ENCODE measurements at places on chromosomes 1 and 21.

GRCh38 chr1:204265665-204266064 lies 51.9 kb upstream of the GOLT1A start:
- DNase-seq: no peak

GRCh38 chr1:38609166-38610025 lies 250.2 kb downstream of the RRAGC start:
- DNase-seq: no peak

- DNase-seq: no peak
Measured at GRCh38 chr1:67664048-67664447, 21.0 kb upstream of the GADD45A start.

GRCh38 chr1:243564814-243565213 lies 285.2 kb downstream of the AKT3 start:
- DNase-seq: no peak

- DNase-seq: no peak
Measured at GRCh38 chr1:231070758-231071444, 30.8 kb upstream of the FAM89A start.

GRCh38 chr1:212805767-212806166 lies 14.1 kb downstream of the TATDN3 start:
- no peak for DNase-seq

DNA sequence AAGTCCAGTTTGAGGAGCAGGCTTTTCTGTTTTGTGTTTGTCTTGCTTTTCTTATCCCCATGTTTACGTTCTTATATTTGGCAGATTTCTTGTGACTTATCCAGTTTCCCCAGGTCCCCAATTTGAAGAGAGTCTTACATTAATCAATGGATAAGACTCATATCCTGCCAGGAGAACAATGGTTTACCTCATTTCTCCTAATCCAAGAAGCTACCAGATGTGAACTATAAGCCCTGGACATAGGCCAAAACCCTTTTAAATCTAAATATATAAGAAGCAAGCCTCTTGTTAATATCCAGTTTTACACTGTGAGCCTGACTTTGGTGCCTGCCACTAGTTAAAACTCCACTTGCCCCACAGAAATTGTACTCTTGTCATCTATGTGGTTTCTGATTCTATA lies 15.1 kb upstream of the COP1 start:
- DNase-seq: no peak

DNA sequence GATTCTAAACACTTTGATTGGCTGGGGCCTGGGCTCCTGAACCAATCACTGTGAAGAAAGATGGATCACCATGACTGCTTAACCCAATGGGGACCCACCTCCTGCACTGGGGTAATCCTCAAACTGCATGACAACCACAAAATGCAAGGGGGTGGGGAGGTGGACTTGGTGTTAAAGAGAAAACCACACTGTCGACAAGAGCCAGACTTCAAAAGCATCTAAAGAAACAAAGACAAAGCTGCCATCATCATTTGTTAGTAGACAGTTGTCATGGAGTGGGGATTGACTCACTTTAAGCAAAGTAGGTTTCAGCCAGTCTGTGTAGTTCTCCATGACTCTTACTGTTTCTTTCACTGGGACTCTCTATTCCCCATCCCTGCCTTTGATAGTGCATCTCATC lies 433.8 kb downstream of the PLPP3 start:
- DNase-seq: no peak

DNA sequence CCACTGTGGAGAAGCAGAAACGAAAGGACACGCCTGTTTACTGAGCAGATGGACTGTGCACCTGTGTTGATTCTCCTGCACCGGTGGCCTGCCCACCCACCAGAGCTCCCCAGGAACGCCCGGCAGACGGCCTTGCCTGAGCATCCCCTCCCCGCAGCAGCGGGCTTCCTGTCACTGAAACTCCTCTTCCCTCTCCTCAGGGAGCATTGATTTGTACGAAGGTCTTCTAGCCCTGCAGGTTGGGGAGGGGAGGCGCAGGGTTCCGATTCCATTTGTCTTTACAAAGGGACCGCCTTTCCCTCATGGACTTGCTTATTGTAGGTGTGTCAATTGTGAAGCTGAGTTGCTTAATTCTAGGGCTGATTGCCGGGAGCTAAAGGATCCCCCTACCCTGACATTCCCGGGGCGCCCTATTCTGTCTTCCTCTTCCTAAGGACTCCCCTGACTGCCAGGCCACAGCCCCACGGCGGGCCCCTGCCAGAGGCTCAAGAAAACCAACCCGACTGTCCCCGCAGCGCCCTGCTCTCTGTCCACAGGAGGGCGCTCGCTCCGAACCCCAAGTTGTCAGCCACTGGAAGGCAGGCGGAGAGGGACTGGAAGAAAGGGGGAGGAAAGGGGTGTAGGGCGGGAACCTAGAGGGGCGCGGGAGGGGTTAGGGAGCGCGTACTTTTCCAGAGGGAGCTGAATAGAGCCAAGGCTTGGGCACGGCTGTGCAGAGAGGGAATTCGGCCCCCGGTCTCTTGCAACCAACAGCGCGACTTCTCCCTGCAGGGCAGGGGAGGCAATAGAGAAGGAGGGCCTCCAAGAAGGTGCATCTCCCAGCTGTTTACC lies 2.8 kb downstream of the S100A6 start:
- DNase-seq: peak; percentile 61

- no peak for DNase-seq
Measured at GRCh38 chr1:51578383-51579109, 38.3 kb upstream of the OSBPL9 start.

DNA sequence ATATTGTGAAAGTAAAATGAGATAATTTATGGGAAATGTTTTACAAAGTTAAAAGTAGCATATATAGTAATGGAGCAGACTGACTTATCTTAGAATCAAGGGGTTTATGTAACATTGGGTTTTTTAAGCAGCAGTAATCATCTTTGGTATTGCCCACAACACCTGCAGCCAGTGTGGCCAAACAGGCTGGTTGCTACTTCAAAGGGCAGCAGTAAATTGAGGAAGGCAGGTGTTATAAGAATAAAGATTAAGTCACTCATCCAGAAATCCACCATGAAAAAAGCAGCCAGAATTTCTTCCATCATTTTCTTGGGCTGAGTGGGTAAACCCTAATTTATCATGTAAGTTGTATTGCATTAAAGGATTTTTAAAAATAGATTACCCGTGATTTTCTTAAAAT lies 16.7 kb downstream of the DYNLT5 start:
- DNase-seq: no peak

- no peak for DNase-seq
Measured at GRCh38 chr1:189431447-189431846, 1046.2 kb downstream of the BRINP3 start.

DNA sequence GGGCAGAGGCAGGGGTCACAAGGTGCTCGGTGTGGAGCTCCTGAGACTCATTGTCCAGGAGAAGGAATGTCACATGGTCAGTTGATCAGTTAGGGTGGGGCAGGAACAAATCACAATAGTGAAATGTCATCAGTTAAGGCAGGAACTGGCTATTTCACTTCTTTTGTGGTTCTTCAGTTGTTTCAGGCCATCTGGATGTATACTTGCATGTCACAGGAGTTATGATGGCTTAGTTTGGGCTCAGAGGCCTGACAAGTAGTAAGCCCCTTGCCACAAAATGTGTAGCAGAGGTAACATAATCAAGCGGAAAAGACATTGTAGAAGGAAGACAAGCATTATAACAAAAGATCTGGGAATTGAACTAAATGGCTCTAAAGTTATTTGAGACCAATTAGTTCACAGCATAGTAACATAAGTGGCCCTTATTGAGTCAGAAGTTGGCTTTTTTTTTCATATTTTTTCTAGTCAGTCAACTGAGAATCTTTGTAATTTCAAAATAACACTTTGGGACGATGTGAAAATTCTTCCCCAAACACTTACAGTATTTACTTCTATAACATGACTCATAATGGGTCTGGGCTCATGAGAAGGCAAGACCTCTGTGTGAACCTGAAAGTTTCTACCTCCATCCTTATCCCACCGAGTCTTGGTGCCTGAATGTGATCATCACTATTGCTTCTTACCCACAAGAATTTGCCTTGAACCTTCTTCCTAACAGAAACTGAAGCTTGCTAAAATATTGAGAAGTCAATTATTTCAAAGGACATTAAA lies 137.0 kb upstream of the DPT start:
- no peak for DNase-seq

DNA sequence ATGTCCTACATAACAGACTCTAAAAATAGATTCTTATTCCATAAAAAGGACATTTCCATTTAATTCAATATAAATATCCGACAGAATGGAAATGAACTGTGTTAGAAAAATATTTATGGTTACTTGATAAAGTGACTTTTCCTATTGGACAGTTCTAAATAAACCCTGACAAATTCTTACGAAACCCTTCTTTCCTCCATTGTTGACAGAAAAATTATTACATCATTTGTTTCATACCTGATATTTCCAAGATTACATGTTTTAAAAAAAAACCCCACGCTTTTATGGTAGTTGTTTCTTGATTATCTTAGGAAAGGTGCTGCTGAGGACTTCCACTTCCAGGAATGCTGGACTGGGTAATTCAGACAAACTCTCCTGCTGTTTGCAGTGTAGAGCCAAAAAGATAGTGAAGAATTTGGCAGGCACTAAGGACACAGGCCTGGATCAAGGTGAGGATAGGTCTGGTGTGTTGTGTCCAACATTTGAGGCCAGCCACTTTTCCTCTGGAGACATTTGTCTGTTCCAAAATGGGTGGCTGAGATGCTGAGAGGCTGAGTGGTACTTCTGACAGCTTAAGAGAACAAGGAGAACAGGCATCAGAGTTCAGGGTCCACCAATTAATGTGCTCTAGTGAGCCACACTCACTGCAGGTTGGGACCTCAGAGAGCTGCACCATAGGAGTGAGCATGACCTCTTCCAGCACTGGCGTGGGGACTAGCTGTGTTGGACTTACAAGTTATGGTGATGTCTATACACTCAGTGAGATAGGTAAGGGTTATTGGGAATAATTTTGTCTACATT lies 7.0 kb upstream of the C1orf116 start:
- DNase-seq: no peak

DNA sequence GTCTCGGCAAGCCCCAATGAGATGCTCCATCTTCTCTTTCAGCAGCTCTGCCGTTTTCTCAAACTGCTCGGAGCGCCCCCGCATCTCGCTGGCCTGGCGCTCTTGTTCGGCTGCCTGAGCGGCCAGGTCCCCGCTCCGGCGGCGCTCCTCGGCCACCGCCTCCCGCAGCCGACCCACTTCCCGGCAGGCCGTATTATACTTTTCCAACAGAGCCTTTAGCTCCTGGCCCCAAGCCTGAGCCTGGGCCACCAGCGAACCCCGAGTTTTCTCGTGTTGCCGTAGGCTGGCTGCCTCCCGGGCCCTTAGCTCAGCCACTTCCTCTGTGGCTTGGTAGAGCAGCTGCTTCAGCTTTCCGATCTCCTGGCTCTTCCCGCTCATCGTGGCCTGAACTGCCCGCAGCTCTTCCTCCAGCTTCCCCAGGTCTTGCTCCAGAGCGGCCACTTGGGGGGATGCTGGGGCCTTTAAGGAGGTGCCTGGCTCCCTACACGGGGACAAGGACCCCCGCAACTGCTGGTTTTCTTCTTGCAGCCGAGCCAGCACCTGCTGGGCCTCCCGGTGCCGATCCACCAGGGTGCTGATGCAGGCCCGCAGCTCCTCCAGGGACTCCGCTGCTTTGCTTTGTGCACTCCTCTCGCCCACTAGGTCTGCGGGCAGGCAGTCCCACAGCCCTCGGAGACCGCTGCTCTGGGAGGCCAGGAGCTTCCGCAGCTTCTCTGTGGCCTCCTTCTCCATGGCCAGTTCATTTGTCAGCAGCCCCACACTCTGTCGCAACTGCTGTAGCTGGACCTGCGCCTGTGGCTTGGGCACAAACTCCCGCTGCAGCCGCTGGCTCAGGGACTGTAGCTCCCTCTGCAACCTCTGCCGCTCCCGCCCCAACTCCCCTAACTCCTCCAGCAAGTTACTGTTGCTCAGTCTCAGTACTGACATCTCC lies 13.4 kb upstream of the PIAS3 start:
- peak; percentile 29 for DNase-seq

GRCh38 chr1:55124470-55124869 lies 85.1 kb downstream of the PCSK9 start:
- DNase-seq: no peak

GRCh38 chr1:245587435-245588115 lies 432.8 kb downstream of the KIF26B start:
- DNase-seq: no peak

- DNase-seq: no peak
Measured at GRCh38 chr1:53628286-53628955, 110.5 kb downstream of the GLIS1 start.

GRCh38 chr1:1181129-1181937 lies 7.7 kb downstream of the TTLL10 start:
- DNase-seq: no peak

GRCh38 chr1:21042929-21043605 lies 133.6 kb downstream of the EIF4G3 start:
- no peak for DNase-seq

DNA sequence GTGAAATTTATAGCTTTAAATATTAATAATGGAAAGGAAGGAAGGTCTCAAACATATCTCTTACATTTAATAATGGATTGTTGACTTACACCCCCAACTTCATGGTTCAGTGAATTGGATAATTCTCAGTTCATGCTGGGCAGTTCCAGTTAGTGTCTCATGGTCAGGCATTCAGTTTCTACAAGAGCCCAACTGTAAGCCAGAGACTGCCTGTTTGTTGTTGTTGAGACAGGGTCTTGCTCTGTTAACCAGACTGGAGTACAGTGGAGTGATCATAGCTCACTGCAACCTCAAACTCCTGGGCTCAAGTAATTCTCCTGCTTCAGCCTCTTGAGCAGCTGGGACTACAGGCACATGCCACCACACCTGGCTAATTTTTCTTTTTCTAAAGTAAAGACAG lies 5.0 kb upstream of the DMAP1 start:
- no peak for DNase-seq

- no peak for DNase-seq
Measured at GRCh38 chr1:46612937-46613660, 3.5 kb downstream of the MOB3C start.

DNA sequence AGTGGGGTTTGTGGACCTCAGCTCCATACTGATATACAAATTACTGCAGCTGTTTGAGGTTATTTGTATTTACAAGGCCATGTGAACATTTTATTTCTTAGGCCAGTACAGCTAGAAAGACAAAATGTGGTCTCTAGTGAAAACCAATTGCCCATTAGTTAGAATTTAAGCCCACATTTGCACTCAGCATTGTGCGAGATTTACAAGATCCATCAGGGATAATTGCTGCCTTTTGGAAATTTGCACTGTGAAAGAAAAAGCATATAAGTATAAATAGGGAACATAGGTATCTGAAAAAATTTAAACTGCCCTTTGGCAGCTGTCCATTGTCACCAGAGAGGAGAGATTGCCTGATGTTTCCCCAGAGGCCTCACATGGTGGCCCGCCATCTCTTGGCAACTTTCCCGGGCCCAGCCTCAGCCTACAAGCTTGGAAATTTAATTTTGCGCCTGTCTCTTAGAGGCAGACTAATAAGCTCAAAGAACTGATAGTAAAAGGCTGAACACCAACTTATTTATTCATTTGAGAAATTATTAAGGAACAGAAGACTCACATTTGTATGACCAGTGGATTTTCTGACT lies 120.7 kb downstream of the MAP3K21 start:
- DNase-seq: no peak

All from activated naive CD4-positive, alpha-beta T cell (primary cell).